T-helper 9 cell (primary cell): ENCODE measurements at places on chromosomes 11 and 22.

DNA sequence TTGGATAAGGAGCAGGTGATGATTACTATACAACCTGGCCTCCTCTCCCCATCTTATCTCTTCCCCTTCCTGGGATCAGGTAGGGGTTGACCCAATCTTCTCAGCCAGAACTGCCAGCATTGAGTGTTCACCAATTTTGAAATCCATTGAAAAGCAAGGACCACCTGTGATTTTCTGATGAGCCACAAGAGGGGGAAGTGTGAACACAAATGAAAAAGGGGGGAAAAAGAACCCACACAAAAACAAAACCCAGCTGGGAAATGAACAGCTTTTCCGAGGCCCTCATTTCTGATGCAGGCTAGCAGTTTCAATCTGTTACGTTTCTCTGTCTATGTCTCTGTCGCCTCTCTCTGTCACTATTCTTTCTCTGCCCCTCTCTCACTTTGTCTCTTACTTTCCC, 161.9 kb downstream of the INSC start:
- DNase-seq = no peak

DNA sequence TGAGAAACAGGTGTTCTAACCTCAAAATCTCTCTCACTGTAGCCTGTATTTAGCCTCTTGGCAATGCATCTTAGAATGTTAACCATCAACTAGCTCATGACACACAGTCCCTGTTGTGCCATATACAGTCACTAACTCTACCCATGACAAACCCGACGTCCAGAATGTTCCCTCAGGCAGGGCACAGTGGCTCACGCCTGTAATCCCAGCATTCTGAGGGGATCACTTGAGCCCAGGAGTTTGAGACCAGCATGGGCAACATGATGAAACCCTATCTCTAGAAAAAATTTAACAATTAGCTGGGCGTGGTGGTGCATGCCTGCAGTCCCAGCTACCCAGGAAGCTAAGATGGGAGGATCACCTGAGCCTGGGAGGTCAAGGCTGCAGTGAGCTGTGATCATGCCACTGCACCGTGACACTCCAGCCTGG, 18.2 kb upstream of the CCDC34 start:
- no peak for DNase-seq

GRCh38 chr22:39518144-39518786, 2.1 kb upstream of the ATF4 start:
- DNase-seq = no peak

DNA sequence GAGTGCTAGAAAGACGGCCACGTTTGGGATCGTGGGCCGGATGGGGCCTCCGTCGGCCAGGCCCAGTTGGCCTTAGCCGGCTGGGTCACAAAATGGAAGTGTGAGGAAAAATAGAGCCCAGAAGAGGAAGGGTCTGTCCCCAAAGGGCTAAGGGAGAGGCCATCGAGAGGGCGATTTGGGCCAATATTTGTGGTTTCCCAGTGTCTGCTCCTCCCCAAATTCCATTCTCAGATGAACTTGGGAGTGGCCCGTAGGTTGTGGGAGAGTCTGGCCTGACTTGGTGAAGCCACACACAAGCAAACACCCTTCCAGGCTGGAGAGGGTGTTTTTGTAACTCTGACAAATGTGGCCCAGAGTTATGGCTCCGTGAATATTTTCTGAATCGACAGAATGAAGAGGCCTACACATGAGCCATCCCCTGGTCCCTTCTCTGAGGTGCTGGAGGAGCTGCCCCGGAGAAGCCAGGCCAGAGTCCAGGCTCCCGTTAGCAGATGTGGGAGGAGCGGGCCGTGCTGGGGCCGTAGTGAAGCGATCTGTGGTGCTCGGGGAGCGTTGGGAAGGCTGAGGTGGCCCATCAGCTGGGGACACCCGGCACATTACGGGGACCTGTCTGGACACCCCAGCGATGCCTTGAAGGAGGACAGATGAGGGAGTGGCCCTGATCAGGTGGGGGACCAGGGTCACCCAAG, 73.5 kb upstream of the PPARA start:
- DNase-seq = no peak

DNA sequence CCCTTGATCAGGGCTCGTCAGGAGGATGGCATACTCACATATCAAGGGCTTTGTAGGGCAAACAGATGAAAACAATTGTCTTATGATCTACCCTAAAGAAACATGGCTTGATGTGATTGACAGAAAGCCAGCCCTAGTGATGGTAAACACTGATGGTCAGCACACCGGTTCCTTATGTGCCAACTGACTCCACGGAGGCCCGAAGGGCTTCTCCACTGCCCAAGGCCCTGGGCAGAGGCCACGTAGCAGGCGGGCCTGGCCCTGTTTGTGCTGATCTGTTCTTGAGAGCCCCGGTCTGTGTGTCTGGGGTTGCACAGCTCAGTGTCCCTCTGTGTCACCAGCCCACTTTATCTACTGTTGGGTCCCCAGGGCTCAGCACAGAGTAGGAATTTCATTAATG, 115.2 kb downstream of the GRIK4 start:
- no peak for DNase-seq

DNA sequence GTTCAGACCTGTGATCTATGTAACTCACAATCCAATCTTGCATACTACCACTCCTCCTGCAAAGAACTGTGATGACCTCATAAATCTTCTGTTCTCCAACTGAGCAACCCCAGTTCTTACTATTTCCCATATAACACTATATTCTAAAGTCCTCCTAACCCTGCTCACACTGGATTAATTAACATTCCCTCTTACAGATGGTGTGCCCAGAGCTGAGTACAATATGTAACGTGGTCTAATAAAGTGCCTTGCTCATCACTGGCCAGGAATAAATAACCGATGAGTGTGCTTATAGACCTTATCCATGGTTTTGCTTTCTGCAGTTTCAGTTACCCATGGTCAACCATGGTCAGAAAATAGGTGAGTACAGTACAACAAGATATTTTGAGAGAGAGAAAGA, 28.6 kb downstream of the PRCP start:
- no peak for DNase-seq

- no peak for DNase-seq
Observed at GRCh38 chr11:103358251-103358650, 249.0 kb downstream of the DYNC2H1 start.

- no peak for DNase-seq
Observed at GRCh38 chr11:92790366-92790765, 179.1 kb upstream of the MTNR1B start.

DNA sequence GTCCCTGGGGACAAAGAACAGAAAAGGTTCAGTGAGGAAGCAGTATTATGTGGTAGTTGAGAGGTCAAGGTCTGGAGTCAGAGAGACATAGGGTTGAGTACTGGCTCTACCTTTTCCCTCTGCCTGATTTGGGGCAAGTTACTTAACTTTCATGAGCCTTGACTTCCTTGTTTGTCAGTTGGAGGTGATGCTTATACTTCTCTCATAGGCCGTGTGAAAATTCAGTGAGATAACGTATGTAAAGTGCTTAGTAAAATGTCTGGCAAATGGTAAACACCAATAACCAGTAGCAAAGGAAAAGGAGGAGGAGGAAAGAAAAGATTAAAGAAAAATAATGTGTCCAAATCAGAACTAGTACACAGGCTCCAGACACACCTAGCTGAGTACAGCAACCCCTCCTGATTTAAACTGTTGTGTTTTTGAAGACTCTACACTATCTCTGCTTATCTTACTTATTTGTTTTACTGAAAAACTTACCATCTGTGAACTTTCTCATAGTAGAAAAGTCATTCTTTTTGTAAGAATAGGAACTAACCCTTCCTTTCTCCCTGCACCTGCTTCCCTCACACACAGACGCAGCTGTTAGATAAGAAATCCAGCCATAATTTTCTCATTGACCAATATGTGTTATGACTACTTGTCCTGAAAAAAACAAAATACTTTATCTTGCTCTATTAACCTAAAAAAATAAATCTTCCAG, 126.9 kb downstream of the CD44 start:
- DNase-seq = no peak

- DNase-seq = no peak
Observed at GRCh38 chr22:39243439-39244135, 1.2 kb downstream of the PDGFB start.
